Activated CD4-positive, alpha-beta T cell treated with anti-CD3 and anti-CD28 coated beads, Interleukin-2, Interleukin-6, amounts not matched to agents 100 ng/mL and 50 ng/mL, durations not matched to agents 16 hours and 8 hours (primary cell): ENCODE measurements at places on chromosomes 2 and 18.

- no peak for DNase-seq
Measured at GRCh38 chr18:55228191-55228590, 268.9 kb upstream of the CCDC68 start.

- no peak for DNase-seq
Measured at GRCh38 chr2:5253263-5253662, 438.9 kb upstream of the SOX11 start.

DNA sequence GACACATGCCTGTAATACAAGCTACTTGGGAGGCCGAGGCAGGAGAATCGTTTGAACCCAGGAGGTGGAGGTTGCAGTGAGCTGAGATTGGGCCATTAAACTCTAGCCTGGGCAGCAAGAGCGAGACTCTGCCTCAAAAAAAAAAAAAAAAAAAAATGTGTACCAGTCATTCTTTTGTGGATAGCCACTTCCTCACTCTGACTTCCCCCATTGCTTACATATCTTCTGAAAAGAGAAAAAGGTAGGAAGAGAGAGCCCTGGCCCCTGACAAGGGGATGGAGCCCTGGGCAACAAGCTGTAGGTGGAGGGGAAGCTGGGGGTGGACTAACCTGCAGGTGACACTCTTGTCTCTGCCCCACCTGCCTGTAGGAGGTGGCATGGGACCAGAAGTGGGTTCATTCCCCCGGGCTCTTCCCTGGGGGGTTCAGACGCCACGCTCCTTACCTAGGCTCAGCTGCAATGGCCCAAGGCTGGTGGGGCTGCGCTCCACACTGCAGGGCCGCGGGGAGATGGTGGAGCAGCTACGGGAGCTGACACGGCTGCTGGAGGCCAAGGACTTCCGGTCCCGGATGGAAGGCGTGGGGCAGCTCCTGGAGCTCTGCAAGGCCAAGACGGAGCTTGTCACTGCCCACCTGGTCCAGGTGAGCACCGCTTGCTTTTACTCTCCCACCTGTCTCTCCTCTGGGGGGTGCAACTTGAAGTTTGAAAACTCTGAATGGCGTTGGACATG is 39.1 kb downstream of the PCARE start:
- no peak for DNase-seq

DNA sequence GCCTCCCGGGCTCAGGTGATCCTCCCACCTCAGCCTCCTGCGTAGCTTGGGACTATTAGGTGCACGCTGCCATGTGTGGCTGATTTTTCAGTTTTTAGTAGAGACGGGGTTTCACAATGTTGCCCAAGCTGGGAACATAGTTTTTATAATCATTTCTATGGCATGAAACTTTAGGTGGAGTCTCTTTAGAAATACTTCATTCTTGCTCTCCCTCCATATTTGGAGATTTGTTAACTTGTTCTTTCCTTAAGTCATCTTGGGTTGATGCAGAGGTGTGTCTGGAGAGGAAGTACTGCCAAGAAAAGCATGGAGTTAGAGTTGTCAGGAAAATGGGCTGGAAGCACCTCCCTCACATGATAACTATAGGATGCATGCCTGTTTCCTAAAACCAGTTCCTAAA is 17.4 kb downstream of the ZNF532 start:
- DNase-seq = no peak

GRCh38 chr2:229261076-229261475 is 10.0 kb downstream of the PID1 start:
- DNase-seq = no peak

DNA sequence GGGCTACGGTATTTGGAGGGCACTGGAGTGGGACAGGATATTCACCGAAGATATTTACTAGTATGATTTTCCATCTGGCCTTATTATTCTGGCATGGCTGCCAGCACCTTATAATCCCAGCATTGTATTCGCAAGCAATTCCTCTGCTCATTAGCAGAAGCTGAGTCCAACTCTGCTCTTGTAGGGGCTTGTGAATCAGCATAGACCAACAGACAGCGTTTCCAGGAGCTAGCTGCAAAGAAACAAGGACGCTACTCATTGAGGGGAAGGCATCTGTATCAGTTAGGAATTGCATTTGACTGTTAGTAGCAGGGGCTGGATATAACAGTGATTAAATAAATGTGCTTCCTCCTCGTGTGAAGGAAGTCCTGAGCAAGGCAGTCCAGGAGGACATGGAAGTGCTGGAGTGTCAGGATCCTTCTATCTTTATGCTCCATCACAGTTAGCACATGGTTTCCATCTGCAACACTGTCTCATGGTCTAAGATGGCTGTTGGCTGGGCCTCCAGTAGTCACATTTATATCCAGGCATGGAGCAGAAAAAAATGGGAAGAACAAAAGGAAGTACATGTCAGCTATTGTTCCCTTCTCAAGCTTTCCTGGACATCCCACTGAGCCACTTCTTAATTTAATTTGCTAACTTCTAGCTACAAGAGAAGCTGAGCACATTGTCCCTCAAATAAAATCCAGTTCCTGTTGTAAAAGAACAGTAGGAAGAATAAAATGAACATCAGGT is 214.1 kb downstream of the C1D start:
- no peak for DNase-seq

- no peak for DNase-seq
Measured at GRCh38 chr2:133829450-133830020, 261.3 kb upstream of the NCKAP5 start.

- DNase-seq = no peak
Measured at GRCh38 chr2:67201521-67201920, 195.6 kb upstream of the ETAA1 start.

- DNase-seq = no peak
Measured at GRCh38 chr2:69628325-69629021, 15.1 kb downstream of the AAK1 start.

GRCh38 chr2:238162846-238163441 is 4.2 kb downstream of the ERFE start:
- no peak for DNase-seq

DNA sequence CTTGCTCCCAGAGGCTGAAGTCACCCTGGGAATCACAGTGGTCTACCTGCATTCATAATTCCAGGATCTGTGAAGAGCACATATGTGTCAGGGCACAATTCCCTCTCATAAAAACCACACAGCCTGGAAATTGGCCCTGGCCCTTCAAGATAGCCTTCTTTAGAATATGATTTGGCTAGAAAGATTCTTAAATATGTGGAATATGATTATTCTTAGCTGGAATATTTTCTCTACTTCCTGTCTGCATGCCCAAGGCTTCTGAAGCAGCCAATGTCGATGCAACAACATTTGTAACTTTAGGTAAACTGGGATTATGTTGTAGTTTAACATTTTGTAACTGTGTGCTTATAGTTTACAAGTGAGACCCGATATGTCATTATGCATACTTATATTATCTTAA is 24.2 kb downstream of the ICOS start:
- no peak for DNase-seq

DNA sequence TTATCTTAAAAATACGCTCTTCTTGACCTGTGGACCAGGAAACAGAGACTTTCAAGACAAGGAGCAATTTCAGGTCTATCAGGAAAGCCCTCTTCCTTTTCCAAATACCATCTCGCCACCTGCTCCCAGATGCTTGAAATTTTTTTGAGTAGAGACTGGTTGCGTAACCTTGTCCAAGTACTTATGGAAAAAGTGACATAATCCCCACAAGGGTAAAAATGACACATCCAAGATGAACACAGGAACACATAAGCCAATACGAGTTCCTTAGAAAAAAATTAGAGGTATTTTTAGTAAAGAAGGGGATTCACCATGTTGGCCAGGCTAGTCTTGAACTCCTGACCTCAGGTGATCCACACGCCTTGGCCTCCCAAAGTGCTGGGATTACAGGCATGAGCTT is 1.8 kb downstream of the SERPINB13 start:
- no peak for DNase-seq

DNA sequence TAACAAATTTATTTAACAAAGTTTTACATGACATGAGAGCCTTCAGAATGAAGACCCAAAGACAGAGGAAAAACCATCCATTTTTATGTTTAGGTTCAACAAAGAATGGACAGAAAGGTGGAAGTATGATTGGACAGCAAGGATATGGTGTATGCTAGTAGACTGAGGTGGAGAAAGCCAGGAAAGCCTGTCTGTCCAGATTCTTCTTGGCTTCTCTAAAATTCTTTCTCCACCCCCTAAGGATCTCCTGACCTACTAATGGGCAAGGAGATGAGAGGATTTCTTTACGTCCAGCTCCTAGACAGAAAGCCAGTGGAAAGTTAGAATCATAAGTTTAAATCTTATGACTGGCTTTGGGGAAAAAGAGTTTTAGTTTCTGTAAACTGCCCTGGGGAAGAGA is 3.0 kb downstream of the ATIC start:
- no peak for DNase-seq
